Activated CD4-positive, alpha-beta T cell treated with anti-CD3 and anti-CD28 coated beads for 24 hours (primary cell): ENCODE measurements at places on chromosomes 1 and 21.

- no peak for DNase-seq
Measured at GRCh38 chr1:31577515-31578192, 1.3 kb downstream of the TINAGL1 start.

DNA sequence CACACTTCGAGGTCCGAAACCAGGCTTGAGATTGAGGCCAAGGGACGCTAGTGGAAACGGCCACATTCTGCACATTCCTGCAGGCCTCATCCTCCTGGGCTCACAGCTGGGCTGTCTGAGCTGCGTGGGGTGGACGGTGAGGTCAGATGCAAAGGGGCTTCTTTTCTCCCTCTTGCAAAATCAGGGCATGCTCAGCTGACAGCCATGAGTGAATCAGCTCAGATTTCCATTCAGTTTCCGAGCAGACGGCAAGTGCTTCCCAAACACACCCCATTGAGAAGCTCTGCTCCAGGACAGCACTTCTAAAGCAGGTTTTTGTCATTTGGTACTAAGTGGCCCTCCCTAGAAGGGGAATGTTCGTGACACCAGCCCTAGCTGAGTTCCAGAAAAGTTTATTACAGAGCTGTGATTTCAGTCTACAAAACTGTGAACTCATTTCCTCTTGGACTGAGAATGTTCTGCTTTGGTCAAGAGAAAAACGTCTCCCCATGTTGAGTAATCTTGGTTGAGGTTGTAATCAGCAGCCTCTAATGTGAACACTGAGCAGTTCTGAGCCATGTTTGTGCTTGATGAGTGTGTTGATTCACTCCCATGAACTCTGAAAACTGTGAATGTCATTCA is 10.0 kb downstream of the PDPN start:
- DNase-seq: no peak

DNA sequence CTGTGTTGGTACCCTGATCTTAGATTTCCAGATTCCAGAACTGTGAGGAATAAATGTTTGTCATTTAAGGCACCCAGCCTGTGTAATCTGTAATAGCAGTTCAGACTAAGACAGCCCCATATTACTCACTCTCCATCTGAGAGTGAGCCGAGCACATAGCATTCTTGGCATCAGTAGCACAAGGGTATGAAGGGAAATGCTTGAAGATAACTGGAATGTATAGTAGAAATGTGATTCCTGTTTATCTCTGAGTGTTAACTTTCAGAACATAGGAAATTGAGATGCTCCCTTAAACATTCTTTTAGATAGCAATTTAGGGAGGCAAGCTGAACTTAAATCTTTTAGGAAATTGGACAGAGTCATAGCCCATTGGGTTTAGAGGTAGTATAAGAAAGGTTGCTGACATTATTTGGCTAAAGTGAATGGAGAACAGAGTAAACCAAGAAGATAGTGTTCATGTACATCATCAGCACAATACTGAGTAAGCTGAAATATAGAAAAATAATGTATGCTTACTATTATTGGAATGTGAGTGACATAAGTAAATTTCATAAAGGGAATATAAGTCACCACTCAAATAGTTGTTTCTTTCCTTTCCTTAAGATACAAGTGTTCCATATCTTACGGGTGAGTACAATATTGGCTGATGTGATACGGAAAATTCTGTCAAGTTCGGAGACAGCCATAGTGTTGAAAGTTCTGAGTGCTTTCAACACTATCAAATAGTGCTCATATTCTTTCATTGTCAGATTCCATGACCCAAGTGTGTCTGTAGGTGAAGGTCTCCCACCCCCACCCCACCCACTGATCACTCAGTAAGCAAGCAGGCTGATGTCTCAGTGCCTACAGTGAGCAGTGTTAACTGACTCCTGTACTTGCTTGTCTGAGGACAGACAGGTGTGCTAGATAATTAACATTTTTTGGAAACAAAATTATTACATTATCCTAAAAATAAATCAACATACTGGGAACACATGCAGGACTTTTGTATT is 73.7 kb downstream of the LRRC8D start:
- no peak for DNase-seq

GRCh38 chr1:71463144-71463543 is 382.3 kb upstream of the ZRANB2 start:
- DNase-seq: no peak

DNA sequence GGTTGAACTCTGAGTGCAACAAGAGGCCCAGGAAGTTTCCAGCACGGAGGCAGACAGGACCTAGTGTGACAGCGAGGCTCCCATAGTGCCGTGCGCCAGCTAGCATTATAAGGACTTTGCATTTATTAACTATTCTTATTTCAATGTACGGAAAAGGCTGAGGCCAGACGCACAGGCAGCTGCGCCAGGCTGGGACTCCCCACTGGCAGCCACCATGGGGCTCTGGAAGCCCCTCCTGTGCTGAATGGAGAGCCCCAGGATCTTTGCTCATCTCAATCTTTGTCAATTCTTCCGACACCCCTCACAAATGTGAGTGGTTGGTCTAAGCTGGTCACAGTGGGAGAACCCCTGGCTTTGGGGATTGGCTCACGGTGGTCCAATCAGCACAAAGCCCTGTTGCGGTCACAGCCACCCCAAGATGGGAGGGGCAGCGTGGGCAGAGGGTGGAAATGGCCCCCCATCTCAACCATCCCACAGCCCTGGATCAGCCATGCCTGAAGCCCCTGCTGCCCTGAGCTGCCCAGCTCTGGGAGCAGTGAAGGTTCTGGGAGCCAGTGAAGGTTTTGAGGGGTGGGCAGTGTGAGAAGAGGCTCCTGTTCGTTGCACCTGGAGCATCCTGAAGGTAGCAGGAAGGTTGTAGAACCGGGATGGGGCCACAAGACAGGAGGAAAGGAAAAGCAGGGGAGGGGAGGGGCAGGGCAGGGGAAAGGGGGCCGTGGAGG is 59.5 kb upstream of the ADARB1 start:
- no peak for DNase-seq

GRCh38 chr1:50705699-50706098 is 254.4 kb downstream of the FAF1 start:
- no peak for DNase-seq

GRCh38 chr1:46183926-46184557 is 7.8 kb upstream of the P3R3URF start:
- no peak for DNase-seq

GRCh38 chr1:99956755-99957154 is 13.0 kb upstream of the SLC35A3 start:
- no peak for DNase-seq

GRCh38 chr1:234069760-234070159 is 165.3 kb downstream of the SLC35F3 start:
- DNase-seq: no peak

DNA sequence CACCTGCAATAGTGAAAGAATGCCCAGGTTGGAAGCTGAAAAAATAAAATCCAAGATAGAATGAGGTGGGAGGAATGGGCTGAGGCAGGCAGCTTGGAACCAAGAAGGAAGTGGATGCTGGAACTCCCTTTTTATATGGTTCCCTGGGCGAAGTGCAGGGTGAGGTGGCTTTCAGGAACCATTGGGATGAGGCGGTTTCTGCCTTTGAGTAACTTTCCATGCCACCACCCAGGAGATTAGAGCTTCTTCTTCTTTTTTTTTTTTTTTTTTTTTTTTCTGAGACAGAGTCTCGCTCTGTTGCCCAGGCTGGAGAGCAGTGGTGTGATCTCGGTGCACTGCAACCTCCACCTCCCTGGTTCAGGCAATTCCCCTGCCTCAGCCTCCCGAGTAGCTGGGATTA is 17.8 kb upstream of the MRPS6 start:
- no peak for DNase-seq

DNA sequence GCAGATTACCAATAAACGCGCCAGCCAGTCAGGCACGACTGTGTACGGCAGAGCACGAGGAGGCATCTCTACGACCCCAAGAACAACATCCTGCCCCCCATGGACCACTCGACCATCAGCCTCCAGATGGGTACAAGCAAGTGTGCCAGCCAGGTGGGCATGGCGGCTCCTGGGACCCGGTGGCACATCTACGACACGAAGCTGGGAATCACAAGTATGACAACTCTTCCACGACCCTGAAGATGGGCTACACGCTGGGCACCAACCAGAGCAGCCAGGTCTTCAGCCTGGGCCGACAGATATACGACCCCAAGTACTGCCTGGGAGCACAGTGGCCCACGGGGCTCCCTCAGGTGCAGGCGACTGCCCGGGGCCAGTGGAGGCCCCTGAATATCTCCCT is 217.6 kb downstream of the POTED start:
- no peak for DNase-seq

GRCh38 chr21:31162079-31162699 is 123.9 kb upstream of the KRTAP19-8 start:
- no peak for DNase-seq

- DNase-seq: no peak
Measured at GRCh38 chr1:202684716-202685115, 25.5 kb downstream of the SYT2 start.

- no peak for DNase-seq
Measured at GRCh38 chr1:205929496-205930194, 13.6 kb downstream of the SLC26A9 start.

GRCh38 chr1:44714944-44715571 is 15.9 kb downstream of the RNU5D-1 start:
- no peak for DNase-seq

DNA sequence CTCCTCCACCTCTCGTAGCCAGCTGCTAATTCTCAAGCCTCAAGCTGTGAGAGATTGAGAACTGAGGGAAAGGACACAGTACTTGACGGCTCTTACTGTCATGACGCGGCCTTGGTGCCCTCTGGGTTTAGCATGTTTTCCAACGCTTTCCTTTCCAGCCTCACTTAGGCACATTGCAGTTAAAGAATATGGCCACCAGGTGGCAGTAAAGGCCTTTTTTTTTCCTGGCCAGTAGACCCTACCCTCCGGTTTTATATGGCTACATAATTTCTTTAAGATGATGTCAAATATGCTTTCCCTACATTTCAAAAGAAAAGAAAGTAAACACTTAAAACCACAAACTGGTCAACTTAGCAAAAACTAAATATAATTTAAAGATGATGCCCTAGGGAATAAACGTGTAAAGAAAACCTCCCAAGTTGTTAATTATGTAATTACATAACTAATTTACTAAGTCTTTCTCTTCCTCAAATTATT is 56.8 kb upstream of the PRDX6 start:
- DNase-seq: peak; percentile 54

- DNase-seq: no peak
Measured at GRCh38 chr1:21801100-21801499, 11.0 kb upstream of the LDLRAD2 start.

GRCh38 chr21:34282223-34282622 is 81.6 kb upstream of the KCNE2 start:
- no peak for DNase-seq

- no peak for DNase-seq
Measured at GRCh38 chr21:33268737-33269441, 2.7 kb downstream of the IL10RB start.

DNA sequence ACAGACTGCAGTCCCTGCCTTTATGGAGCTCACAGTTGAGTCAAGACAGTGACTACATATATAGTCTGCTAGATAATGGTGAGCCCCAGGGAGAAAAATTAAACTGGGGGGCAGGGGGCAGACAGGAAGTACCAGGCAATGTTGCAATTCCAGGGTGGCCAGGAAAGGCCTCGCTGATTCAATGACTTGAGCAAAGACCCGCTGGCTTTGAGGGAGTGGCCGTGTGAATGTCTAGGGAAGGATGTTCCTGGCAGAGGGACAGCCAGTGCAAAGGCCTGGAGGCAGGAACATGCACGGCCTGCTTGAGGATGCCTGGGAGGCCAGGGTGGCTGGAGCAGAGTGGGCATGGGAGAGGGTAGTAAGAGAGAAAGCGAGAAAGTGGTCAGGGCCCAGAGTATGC is 23.0 kb upstream of the EPHA8 start:
- no peak for DNase-seq

GRCh38 chr1:201551877-201552731 is 13.2 kb downstream of the NAV1 start:
- no peak for DNase-seq

DNA sequence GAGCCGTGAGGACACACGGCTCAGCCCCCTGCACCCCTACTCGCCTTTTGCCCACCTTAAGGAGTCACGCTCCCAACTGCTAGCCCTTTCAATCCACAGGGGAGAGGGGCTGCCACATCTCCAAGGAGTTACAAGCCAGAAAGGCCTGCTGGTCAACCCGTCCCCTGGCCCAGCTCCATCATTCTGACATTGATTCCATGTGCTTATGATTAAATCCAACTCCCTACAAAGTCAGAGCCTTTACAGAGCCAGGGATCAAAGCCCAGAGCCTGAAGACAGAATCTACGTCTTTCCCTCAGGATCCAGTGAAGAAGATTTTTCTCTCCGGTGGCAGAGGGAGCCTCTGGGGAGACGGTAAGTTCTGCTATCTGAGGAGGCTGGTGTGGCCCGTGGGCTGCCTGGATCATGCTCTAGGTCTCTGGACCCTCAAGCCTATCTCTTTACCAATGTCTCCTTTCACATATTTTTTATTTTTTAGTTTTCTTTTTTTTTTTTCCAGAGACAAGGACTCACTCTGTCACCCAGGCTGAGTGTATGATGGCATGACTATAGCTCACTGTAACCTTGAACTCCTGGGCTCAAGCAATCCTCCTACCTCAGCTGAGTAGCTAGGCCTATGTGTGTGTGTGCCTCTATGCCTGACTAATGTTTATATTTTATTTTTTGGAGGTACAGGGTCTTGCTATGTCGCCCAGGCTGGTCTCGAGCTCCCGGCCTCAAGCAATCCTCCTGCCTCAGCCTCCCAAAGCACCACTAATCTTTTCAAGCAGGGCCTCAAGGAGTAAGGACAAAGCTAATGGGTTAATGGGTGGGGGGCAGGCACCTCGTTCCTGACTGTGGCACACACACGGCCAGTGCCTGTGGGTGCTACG is 61.3 kb downstream of the SLC66A1 start:
- DNase-seq: no peak

- no peak for DNase-seq
Measured at GRCh38 chr1:70090141-70090540, 115.2 kb downstream of the LRRC40 start.
